ENCODE measurements at places on chromosomes 12 and 14. TPM values are rescaled to one million over a fixed set of nuclear protein-coding genes. Genes with fewer than 3 reads are reported as not detected.

IFI27L2 gene
- total RNA-seq: 87.0 TPM

FOXA1 gene
- not detected for total RNA-seq

PAX9 gene
- total RNA-seq: not detected

KRT71 gene
- not detected for total RNA-seq

TCL1B gene
- total RNA-seq: not detected

CLEC6A gene
- total RNA-seq: 0.17 TPM

POLE gene
- total RNA-seq: 132 TPM

IRAK3 gene
- 0.30 TPM for total RNA-seq

ADAM21 gene
- total RNA-seq: not detected

C14orf39 gene
- total RNA-seq: not detected

BATF gene
- 33.6 TPM for total RNA-seq

TSPAN8 gene
- total RNA-seq: not detected

GXYLT1 gene
- total RNA-seq: 7.3 TPM

ADAMTS20 gene
- total RNA-seq: not detected

FGF6 gene
- total RNA-seq: not detected

SOS2 gene
- 26.3 TPM for total RNA-seq

STRN3 gene
- total RNA-seq: 15.1 TPM

MGST1 gene
- not detected for total RNA-seq

IL26 gene
- not detected for total RNA-seq

SLCO1B1 gene
- not detected for total RNA-seq

TRMT5 gene
- total RNA-seq: 8.3 TPM

A2ML1 gene
- total RNA-seq: not detected

PSMB5 gene
- 45.6 TPM for total RNA-seq

SLC22A17 gene
- total RNA-seq: 2.1 TPM

WSCD2 gene
- total RNA-seq: not detected

PROX2 gene
- total RNA-seq: not detected

DNAJC22 gene
- not detected for total RNA-seq

PSMC1 gene
- total RNA-seq: 62.6 TPM

CNTN1 gene
- total RNA-seq: not detected
